ENCODE measurements at places on chromosomes 5 and 9. TPM values are rescaled to one million over a fixed set of nuclear protein-coding genes. Genes with fewer than 3 reads are reported as not detected.

ECPAS gene
- total RNA-seq = 58.0 TPM

DNA sequence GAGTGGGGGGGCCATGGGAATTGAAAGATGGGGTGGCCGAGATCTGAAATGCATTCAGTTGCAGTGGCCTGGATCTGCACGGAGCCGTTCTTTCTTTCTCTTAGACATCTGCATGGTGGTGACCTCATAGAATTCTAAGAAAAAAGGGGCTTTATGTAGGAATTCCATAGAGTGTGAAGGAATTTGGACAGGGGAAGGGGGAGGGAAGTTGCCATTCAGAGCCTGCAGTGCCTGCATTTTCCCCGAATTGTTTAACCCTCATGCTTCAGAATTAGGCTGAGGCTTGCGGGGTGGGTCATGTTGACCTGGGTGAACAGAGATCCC is 4.9 kb downstream of the NEK6 start:
- no peak for DNase-seq
- peaks cover 1% of the 10 kb centered on the region for H3K36me3 ChIP-seq
- peak overlapping the region; percentile 17 for H3K27ac ChIP-seq

DNA sequence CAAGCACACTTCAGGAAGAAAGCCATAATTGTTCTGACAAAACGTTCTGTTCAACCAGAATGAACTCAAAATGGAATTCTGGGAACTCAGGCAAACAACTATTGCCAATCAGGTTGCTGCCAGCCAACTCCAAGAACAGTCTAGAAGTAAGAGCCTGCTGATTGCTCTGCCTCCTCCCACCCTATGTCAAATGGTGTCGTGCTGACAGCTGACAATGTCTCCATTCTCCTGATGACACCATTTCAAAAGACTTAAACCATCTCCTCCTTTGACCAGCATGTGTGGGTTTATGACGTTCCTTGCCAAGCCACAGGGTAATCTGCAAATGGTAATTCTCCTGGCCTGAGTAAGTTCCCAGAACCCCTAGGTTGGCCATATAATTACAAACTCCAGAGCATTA is 21.9 kb upstream of the PLIN2 start:
- H3K27me3 ChIP-seq = no peaks in the 10 kb centered on the region
- H3K36me3 ChIP-seq = no peaks in the 10 kb centered on the region
- no peak for DNase-seq
- peaks cover 87% of the 10 kb centered on the region for H3K4me1 ChIP-seq
- no peak overlapping the region for H3K27ac ChIP-seq
- H3K4me3 ChIP-seq = no peak overlapping the region

DNA sequence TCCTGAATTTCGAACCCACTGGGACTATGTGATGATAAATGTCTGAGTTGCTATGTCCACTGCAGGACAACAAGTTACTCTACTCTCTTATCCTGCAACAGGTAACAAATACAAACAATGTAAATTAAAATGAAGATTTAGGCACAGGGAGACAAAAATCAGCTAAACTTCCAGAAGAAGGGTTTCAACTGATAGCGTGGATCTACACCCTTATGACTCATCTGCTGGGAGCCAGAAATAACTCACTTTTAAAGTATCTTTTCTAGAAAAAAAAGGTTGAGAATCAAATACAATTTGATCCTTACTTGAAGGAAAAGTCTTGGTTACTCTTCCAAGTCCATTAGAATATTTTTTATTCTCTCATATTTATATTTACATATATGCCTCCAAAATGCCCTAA is 21.4 kb downstream of the PJA2 start:
- H3K4me1 ChIP-seq = peaks cover 9% of the 10 kb centered on the region
- H3K27ac ChIP-seq = no peak overlapping the region
- no peaks in the 10 kb centered on the region for H3K27me3 ChIP-seq
- peaks cover 1% of the 10 kb centered on the region for H3K36me3 ChIP-seq
- DNase-seq = no peak

- H3K27me3 ChIP-seq = peaks cover 41% of the 10 kb centered on the region
- H3K36me3 ChIP-seq = no peaks in the 10 kb centered on the region
- H3K4me3 ChIP-seq = no peak overlapping the region
- no peak for DNase-seq
- no peaks in the 10 kb centered on the region for H3K4me1 ChIP-seq
Measured at GRCh38 chr5:157464519-157465171, 4.6 kb downstream of the NIPAL4 start.

GRCh38 chr9:95313010-95313498 is 4.5 kb downstream of the FANCC start:
- no peak overlapping the region for H3K27ac ChIP-seq
- DNase-seq = peak; percentile 75
- peaks cover 49% of the 10 kb centered on the region for H3K4me1 ChIP-seq
- no peaks in the 10 kb centered on the region for H3K27me3 ChIP-seq

GRCh38 chr5:122924203-122924602 is 78.8 kb downstream of the SNX24 start:
- no peaks in the 10 kb centered on the region for H3K4me1 ChIP-seq
- no peak for DNase-seq
- no peak overlapping the region for H3K4me3 ChIP-seq
- no peaks in the 10 kb centered on the region for H3K27me3 ChIP-seq
- H3K27ac ChIP-seq = no peak overlapping the region
- no peaks in the 10 kb centered on the region for H3K36me3 ChIP-seq

DNA sequence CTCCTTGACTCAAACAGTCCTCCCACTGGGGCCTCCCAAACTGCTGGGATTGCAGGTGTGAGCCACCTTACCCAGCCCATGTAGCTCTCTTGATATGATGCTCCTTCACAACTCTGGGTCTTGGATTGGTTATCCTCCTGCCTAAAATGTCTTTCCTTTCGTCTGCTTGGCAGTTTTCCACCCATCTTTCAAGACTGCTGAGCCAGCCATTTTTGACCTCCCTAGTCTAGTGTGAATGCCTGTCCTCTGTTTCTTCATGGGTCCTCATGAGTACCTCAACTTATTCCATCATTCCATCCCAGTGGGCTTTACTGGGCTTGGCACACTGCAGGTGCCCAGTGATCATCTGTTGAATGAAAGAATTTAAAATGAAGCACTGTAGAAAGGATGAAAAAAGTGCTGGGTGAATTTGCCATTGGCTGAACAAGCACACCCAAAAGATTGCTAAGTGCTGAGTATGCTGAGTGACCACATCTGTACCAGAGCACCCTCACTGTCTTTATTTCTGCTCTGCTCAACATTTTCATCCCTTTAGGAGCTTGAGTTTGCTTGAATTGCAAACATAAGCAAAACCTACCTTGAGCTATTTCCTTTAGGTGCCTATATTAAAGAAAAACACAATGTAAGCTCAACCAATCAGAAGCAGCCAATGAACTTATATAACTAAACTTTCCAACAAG is 84.8 kb upstream of the FAM169A start:
- no peak overlapping the region for H3K27ac ChIP-seq
- no peak overlapping the region for H3K4me3 ChIP-seq
- H3K4me1 ChIP-seq = peaks cover 99% of the 10 kb centered on the region
- no peak for DNase-seq
- H3K27me3 ChIP-seq = no peaks in the 10 kb centered on the region

GRCh38 chr5:137098238-137098637 is 400.9 kb downstream of the SPOCK1 start:
- H3K27me3 ChIP-seq = no peaks in the 10 kb centered on the region
- no peaks in the 10 kb centered on the region for H3K4me1 ChIP-seq
- H3K27ac ChIP-seq = no peak overlapping the region
- no peaks in the 10 kb centered on the region for H3K36me3 ChIP-seq

LEAP2 gene
- 23.9 TPM for total RNA-seq

GRCh38 chr9:129916707-129917106 is 81.4 kb downstream of the USP20 start:
- no peak overlapping the region for H3K4me3 ChIP-seq
- H3K36me3 ChIP-seq = no peaks in the 10 kb centered on the region
- 0 out of 2 replicates have a peak, but pooled peaks cover 6% of the 10 kb centered on the region for H3K4me1 ChIP-seq
- no peak overlapping the region for H3K27ac ChIP-seq
- no peaks in the 10 kb centered on the region for H3K27me3 ChIP-seq
